ENCODE measurements at places on chromosomes 2 and 18. TPM values are rescaled to one million over a fixed set of nuclear protein-coding genes. Genes with fewer than 3 reads are reported as not detected.

DNA sequence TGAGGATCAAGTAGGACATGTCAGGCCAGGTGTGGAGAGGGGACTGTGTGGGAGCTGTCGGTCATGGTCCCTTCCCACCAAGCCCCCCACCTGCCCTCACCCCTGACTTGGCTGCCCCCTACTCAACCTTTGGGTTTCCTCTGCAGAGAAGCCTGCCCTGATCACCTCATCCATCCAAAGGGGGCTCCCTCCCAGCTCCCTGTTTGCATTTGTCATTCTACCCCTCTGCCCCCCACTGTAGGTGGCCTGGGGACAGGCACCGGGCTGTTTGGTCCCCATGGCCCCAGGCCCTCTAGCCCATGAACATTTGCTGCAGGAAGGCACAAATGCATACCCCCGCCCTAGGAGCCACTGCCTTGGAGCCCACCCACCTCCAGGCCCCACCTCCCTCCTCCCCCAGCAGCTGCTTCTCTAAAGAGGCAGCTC is 115.0 kb downstream of the SMAD7 start:
- DNase-seq = no peak

- DNase-seq = no peak
Observed at GRCh38 chr2:105804266-105804665, 59.6 kb downstream of the NCK2 start.

- no peak for DNase-seq
Observed at GRCh38 chr2:62016957-62017356, 111.5 kb downstream of the COMMD1 start.

DNA sequence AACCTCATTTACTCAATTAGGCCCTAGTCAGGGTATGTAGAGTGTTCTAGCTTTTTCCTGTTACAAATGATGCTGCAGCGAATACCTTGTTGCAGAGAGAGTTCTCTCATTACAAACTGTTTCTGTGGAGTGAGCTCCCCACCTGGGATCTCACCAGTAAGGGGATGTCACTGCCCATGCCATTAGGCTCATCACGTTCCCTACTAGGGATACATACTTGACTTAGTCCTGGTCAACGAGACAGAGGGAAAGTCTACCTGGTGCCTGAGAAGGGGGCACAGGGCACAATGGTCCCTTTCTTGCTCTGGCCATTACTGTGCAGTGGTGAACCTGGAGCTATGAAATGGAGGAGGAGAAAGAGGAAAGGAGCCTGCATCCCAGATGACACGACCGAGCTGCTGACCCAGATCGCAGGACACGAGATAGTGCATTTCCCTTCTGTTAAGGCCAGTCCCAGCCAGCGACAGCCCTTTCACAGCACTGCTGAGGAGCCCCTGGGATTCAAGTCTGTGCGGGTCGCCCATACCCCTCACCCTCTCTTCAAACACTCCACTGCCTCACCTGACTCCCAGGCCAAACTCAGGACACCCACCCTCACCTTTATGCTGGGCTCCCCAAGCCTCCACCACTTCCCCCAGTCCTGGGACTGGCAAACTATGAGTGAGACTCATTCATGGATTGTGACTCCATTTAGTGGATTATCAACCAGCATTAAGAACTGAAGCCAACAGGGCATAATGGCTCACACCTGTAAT is 16.0 kb downstream of the MALL start:
- no peak for DNase-seq

DNA sequence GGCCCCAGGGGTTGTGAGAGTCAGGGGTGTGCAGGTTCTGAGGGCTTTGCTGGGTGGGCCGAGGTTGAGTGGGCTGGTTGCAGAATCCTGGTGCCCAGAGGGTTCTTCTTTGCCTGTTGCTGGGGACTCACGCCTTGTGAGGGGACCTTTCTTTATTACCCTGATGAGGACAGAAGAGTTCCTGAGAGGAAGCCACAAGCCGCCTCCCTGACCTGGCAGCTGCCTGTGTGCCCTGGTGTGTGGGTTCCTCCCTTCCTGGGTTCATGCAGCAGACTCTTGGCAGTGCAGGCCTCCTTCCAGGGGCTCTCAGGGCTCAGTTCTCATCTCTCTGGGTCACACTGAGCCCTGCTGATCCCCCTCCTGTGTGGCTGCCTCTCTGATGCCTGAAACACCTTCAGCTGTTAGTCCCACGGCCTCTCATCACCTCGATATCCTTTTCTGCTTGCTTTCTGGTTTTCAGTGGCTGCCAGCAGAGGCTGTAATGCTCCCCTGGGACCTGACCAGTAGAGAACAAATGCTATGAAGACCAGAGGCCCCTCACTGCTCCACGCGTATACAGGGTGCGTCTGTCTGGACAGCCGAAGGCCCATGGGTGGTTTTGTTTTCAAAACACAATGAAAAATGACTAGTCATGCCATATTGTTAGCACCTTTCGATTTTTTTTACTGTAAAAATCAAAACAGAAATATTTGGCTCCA is 191.3 kb downstream of the AGAP1 start:
- DNase-seq = no peak

DNA sequence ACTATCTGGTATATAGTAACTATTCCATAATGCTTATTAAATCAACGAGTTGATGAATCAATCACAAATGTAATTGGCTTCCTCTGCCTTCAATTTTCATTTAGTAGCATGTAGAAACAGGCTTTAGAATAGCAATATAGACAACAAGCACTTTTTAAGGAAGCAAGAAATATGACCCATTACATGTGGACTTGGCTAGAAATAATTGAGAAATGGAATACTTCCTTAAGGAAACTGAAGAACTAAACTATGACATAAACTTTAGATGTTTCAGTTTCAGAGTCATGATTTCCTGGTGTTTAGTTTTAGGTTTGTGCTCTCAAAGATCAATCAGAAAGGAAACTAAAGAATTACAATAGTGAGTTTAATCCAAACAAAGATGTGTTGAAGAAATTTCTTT is 443.8 kb downstream of the MBD2 start:
- no peak for DNase-seq

Gene FBXO48
- 0.19 TPM for total RNA-seq

- no peak for DNase-seq
Observed at GRCh38 chr2:158670292-158670691, 124.8 kb upstream of the DAPL1 start.

GRCh38 chr2:85132834-85133637 is at the start of gene TCF7L1:
TCF7L1 (plus strand) TSS chr2:85133392; CDS start chr2:85133685, 293 bp downstream.
- DNase-seq = no peak

GRCh38 chr18:73099759-73100158 is 232.0 kb upstream of the NETO1 start:
- DNase-seq = no peak

- no peak for DNase-seq
Observed at GRCh38 chr2:7900593-7900992, 781.3 kb upstream of the ID2 start.

GRCh38 chr2:234394450-234394849 is 102.4 kb downstream of the ARL4C start:
- no peak for DNase-seq

DNA sequence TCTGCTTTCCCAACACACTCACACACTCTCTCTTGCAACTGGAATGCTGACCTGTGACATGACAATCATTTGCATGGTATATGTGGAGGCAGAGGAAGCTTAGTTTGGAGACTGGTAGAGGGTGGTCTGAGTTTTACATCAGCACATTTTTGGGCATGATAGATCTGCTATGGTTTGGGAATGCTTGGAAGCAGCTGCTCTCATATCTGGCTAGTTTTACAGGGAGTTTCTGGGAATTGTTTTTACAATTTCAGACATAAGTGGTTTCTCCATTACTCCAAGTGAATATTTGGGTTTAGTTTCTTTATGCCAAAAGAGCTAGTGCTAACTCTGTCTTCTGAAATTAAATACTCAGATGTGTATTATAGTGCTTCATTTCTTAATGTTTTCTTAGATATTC is 977.6 kb downstream of the SUCLG1 start:
- DNase-seq = no peak

- DNase-seq = no peak
Observed at GRCh38 chr2:41101281-41101680, 649.4 kb upstream of the SLC8A1 start.

DNA sequence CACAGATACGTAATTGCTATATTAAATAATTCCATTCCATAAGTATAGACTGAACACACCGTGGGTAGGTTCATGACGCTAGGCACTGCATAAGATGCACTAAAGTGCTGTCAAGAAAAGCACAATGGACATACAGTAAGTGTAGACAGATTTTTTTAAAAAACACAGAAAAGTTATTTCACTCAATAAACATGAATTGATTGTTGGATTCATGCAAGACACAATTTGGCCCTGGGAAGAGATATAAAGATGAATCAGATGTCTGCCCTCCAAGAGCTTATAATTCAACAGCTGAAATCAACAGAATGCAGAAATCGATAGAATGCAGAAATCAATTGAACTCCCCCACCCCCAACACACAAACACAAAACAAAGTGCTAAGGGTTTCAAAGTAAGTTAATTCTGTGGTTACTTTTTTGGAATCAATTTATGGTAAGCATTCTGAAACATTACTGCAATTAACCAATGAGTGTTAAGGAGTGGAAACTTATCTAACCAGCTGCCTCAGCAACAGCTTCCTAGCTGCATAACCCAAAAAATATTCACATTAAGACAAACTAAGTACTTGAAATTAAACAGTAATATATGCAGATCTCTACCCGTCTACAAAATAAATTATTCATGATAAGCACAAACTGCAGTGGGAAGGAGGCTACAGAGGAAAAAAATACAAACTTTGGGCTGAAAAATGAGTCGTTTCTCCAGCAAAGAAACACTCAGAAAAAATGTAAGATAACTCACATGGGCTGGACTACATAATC is 1.6 kb downstream of the NBAS start:
- no peak for DNase-seq

Data from glomerular endothelial cell (primary cell).